Ureter (tissue), 1 donor: ENCODE measurements at places on chromosomes 7 and 10. TPM values are rescaled to one million over a fixed set of nuclear protein-coding genes. Genes with fewer than 3 reads are reported as not detected.

DNA sequence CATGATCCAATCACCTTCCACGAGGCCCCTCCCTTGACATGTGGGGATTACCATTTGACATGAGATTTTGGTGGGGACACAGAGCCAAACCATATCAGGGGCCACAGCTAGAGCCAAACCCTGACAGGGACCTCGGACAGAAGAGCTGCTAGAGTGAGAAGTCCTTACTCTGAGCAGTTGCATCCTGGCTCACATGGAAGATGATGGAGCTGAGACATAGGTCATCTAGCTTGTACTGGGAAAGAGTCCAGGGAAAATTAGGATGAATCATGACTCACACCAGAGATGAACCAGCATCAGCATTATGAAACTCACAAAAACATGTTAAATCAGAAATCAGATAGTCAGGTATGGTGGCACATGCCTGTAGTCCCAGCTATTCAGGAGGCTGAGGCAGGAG is 12.8 kb upstream of the FMC1 start:
- DNase-seq, result no peak

GRCh38 chr7:157543276-157543675 is 206.5 kb downstream of the DNAJB6 start:
- DNase-seq, result no peak

Gene ITPRID1
- not detected for total RNA-seq

Gene GPR26
- not detected for total RNA-seq

DNA sequence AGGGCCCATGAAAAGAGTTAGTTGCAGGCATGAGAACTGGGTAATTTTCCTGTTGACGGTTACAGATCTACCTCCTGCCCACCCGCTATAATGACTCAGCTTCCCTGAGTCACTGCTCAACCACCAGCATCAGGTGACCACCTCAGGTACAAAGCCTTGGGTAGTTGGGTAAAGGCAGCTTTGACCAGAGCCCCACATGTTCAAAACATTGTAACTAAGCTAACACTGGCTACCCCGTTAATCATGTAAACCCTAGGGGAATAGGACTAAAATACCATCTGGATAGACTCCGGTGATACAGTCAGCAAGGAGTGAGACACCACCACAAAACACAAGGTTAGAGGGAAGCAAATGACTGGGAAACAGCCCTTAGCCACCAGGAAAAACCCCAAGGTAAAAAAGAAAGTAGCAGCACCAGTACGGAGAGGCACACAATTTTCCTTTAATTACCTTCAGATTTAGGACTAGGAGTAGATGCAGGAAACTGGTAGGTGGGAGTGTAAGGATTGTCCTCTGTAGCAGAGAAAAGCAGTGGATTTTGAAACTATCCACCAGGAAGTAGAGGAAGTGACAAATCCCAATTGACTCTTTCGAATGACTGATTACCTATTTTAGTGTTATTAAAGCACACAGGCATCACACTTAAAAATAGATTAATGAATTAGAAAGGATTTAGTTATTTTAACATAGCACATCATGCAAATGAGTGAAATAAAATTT is 103.5 kb upstream of the PDLIM1 start:
- no peak for DNase-seq

Gene TMEM196
- total RNA-seq, result 0.31 TPM

GRCh38 chr10:22978287-22978686 is 50.4 kb downstream of the ARMC3 start:
- no peak for DNase-seq

GRCh38 chr10:52213321-52213752 is 100.7 kb upstream of the DKK1 start:
- no peak for DNase-seq

Gene SFR1
- total RNA-seq, result 8.4 TPM

DNA sequence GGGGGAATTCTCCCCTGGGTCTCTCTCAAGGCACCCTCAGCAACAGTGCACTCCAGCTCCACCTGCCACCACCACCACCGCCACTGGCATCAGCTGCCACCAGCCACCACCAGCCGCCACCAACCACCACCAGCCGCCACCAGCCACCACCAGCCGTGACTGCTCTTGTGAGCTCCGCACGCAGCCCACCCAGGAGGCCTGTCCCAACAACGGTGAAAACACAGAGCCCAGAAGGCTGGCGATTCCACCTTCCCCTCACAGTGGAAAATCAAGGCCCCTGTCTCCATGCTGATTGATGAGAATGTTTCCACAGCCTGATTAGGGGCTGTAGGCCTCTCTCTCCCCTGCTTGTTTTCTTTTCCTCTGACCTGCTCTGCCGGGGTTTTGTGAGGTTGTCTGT is 41.1 kb downstream of the COBL start:
- peak; percentile 39 for DNase-seq

Gene ZPBP
- total RNA-seq, result 1.2 TPM

GRCh38 chr10:12588091-12588860 is 238.9 kb downstream of the CAMK1D start:
- no peak for DNase-seq

GRCh38 chr7:37107047-37107750 is 341.5 kb downstream of the ELMO1 start:
- no peak for DNase-seq

DNA sequence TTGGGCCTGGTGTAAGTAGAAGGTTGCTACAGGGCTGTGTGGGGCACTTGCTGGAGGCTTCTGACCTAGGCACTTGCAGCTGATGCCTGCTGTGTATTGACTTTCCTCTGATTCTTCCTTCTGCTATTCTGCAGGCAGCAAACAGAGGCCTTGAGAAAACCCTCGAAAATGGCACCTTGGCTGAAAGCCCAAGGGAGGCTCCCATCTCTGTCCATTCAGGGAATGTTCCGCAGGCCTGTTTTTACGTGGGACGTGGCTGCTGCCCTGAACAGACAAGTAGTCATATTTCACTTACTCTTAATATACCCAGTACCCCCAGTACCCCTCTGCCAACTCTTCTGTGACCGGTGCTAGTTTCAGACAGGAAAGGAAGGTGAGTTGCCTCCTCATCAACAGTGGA is 664.7 kb downstream of the INHBA start:
- DNase-seq, result no peak
